ENCODE measurements at places on chromosomes 1 and 21.

DNA sequence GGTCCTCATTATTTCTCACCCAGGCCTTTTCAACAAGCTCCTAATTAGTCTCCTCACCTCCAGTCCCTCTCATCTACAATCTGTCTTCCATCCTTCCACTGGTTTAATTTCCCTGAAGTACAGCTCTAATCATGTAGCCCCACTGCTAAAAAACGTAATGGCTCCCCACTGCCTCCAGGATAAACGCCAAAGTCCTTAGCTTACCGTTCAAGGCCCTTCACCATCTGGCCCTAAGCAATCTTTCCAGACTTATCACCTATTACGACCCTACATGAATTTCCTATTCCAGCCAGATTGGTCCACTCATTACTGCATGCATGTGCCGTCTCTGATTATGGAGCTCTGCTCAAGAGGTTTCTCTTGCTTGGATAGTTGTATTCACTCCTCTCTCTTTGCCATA lies 83.1 kb upstream of the DAB1 start:
- DNase-seq, result no peak

GRCh38 chr1:77557053-77557452 lies 125.4 kb downstream of the ZZZ3 start:
- no peak for DNase-seq

- DNase-seq, result no peak
Measured at GRCh38 chr1:17335821-17336710, 28.1 kb downstream of the PADI4 start.

DNA sequence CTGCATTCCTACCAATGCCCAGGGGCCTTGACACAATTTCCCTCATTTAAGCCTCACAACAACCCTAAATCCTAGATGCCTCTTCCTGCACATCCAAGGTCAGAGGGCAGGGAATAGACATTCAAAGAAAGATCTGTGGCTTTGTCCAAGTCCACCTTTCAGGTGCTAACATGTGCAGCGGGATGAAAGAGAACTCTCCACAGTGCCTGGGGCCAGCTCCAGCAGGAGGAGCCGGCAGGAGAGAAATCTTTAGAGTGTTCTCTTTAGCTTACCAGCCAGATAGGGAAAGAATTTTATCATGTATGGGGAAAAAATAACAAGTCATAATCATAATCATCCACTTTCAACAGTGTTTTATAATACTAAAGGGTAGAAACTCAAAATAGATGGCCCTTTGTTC lies 319.7 kb downstream of the MATN1 start:
- no peak for DNase-seq

DNA sequence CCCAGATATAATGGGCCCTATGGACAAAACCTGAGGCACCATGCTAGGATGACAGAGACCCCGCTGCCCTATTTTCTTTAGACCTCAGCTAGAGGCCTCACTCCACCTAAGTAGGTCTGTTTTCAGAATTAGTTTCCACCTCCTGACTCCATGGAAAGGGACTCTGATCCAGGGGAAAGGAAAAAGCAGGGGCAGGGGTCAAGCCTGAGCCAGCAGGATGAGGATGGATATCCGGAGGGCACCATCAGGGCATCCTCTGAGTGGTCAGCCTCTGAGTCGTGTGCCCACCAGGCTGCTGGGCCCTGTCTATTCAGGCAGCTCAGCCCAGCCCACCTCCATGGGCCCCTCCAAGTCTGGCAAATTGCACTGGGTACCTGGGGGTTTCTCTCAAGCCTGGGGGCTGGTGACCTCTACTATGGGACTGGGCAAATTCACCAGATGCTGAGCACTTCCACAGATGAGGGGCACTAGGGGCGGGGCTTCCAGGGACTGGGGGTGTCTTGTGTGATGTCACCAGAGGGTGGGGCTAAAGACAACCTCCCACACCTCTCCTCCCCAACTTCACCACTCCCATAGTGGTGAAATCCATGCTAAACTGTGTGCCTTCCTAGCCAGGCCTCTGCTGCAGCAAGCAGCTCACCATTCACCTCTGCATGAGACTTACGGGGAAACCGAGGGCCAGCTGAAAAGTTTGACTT lies 5.5 kb downstream of the PAQR7 start:
- no peak for DNase-seq

DNA sequence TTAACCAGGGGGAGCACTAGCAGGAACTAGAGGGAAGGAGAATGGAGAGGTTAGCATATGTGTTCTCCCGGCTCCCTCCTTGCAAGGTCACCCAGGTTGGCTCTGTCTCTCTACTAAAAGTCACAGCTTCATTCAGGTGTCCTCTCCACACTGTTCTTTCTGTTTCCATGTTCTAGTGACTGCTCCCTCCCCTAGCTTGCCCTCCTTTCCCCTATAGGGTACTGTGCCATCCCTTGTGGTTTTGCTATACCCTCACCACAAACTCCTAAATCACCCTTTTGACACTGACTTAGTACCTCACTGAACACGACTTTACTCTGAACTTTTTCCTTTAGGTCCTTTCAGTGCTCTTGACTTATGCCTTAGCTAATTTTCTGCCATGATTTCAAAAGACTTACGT lies 389.3 kb downstream of the ST6GALNAC3 start:
- DNase-seq, result no peak

GRCh38 chr1:114075546-114076242 lies 78.0 kb downstream of the SYT6 start:
- no peak for DNase-seq

DNA sequence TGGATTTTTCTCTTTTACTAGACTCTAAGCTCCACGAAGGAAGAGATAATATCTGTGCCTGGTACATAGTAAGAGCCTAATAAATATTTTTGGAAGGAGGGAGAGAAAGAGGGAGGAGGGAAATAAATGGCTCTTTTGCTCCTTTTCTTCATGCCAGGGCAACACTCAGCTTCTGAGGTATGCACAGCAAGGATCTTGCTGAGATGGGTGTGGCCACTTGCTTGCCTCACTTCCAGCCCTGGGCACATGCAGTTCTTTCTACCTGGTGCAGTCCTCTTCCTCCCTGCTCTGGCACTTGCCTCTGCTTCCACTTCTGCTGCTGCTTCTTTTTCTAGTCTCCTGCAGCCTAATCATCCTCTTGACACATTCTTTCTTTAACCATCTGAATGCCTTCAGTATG lies 148.1 kb downstream of the FGGY start:
- no peak for DNase-seq

GRCh38 chr1:23543707-23544443 lies 12.8 kb upstream of the E2F2 start:
- no peak for DNase-seq

GRCh38 chr1:119554183-119554582 lies 47.2 kb downstream of the HSD3B1 start:
- no peak for DNase-seq

DNA sequence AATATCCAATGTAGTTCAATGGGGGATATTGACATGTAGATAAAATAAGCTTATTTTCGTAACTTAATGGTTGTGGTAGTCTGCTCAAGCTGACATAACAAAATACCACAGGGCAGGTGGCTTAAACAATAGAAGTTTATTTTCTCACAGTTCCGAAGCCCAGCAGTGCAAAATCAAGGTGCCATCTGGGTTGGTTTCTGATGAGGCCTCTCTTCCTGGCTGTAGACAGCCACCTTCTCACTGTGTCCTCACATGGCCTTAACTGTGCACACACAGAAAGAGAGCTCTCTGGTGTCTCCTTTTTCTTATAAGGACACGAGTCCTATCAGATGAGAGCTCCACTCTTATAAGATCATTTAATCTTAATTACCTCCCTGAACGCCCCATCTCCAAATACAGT lies 64.8 kb upstream of the IPO9 start:
- DNase-seq, result no peak

- no peak for DNase-seq
Measured at GRCh38 chr1:21655748-21656147, 13.4 kb downstream of the RAP1GAP start.

- DNase-seq, result no peak
Measured at GRCh38 chr1:213060836-213061235, 9.8 kb downstream of the RPS6KC1 start.

DNA sequence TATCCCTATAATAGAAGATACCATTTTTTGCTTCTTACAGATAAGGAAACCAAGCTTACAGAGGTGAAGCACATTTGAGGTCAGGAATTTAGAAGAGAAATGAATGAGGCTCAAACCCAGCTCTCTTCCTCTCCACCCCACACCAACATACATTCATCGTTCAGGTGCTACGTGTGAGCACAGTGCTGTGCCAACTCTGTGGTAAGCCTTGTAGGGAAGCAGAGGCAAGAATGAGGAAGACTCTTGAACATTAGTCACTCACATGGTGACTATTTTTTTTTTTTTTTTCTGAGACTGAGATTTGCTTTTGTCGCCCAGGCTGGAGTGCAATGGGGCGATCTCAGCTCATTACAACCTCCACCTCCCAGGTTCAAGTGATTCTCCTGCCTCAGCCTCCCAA lies 314.0 kb downstream of the NTNG1 start:
- DNase-seq, result no peak

DNA sequence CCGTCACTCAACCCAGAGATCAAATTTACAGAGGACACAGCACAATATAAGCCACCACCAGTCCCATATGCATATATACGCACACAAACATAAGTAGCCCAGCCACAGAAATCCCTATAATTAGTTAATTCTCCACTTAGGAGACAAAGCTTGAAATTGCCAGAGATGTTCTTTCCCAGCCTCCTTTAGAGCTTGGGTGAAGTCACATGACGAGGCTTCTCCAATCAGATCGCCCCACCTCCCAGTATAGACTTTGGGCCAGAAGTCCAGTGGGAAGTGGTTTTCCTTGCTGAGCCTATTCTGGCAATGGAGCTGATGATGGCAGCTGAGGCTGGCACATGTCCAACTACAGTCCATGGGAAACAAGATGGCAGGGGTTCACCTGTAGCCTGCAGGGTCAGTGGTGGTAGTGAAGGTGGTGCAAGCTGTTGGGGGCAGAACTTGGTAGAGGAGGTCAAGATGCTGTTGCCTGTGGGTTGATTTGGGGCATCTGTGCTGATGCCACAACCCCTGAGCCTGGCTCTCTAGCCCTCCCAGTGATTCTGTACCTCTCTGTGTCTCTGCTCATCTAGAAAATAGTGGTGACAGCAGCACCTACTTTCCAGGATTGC lies 535.9 kb downstream of the MATN1 start:
- no peak for DNase-seq

DNA sequence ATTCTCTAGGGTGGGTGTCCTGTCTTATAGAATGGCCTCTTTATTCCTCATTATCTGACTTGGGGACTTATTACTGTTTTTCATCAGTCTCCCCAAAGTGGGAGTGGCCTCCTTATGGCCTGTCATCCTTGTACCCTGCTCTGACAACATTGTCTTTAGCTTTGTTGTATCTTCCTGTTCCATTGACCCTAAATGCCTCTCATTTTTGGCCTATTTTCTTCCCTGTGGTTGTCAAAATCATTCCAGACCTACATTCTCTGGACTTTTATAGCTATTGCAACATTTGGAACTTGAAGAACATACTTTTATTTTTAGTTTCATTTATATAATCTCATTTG lies 9.7 kb downstream of the SFT2D2 start:
- DNase-seq, result no peak

GRCh38 chr1:214010197-214010573 lies 22.4 kb downstream of the PROX1 start:
- no peak for DNase-seq
